ENCODE measurements at places on chromosomes 5 and 9. TPM values are rescaled to one million over a fixed set of nuclear protein-coding genes. Genes with fewer than 3 reads are reported as not detected.

Gene PCDHB13
- 0.69 TPM for total RNA-seq

Gene IFNA6
- total RNA-seq = not detected

Gene ANKRD33B
- 0.48 TPM for total RNA-seq

Gene BSPRY
- not detected for total RNA-seq

Gene DBH
- not detected for total RNA-seq

Gene WASHC1
- 19.7 TPM for total RNA-seq

DNA sequence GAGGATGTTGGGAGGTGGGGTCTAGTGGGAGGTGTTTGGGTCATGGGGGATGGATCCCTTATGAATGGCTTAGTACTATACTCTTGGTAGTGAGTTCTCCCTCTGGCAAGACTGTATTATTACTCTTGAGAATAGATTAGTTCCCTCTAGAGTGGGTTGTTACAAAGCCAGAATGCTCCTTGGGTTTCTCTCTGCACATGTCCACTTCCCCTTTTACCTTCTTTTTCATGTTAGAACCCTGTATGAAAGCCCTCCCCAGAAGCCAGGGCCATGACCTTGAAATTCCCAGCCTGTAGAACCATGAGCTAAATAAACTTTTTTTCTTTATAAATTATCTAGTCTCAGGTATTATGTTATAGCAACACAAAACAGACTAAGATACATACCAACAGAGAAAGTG, 31.1 kb downstream of the SLC24A2 start:
- DNase-seq = no peak

GRCh38 chr9:33431420-33431819, 16.0 kb downstream of the AQP3 start:
- no peak for DNase-seq

DNA sequence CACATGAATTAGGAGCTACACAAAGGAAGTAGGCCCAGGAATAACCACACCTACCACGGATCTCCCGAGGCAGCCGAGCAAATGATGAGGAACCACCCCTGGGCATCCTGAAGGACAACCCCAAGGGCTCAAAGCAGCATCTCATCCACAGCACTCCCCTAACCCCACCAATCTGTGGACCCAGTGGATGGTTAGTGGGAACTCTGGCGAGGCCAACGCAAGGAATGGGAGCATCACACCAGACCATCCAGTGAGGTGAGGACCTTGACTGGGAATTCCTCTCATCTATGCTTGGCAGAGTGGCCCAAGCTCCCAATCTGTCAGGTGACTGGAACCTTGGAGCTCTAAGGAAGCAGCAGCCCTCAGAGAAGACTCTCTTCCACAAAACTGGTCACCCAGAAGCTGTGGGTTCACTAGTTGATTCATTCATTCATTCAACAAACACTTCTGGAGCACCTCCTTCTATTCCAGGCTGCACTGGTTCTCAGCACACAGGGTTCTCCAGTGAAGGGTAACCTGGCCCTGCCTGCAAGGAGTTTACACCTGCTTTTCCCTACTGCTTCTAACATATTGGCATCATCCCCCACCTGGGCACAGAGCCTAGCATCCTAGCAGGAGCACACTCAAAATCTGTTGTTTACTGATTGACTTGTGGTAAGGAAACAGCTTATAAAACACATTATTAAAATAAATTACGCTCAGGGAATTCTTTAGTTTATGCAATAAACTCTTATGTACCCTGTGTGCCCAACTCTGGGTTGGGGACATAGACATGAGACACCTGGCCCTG, 4.9 kb downstream of the ACSL6 start:
- DNase-seq = no peak

DNA sequence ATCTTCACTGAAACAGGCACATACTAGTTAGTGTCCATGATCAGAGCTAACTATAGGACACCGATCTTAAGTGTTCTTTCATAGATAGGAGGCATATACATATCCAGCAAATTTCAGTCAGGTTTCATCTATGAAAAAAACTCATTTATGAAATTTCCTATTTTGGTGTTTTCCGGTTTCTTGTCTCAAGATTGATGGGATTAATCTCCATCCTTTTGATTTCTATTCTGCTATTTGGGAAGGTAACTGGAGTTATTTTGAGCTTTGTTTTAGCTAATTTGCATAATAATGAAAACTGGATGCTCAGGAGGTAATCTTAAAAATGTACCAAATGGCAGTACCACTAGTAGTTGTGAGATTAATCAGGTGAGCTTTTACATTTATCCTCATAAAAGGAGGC, 62.1 kb downstream of the BASP1 start:
- no peak for DNase-seq

DNA sequence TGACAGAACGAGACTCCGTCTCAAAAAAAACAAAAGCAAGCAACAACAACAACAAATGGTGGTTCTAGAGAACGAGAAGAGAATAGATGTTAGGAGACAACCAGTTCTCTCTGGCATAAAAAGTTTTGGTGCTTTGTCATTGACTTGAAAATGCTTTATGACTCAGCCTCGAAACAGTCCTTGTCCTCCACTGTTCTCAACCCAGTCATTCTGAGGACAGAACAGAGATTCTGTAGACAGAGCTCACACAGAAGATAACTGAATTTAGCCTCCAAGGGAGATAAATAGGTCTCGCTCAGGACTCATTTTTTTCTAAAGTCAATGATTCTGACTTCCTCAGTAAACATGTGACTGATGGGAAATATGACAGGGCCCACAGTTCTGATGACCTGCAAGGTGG, 76.0 kb upstream of the FSTL4 start:
- DNase-seq = no peak

GRCh38 chr9:98568909-98569469, 139.7 kb downstream of the GABBR2 start:
- DNase-seq = no peak
